C1 segment of cervical spinal cord (tissue), 14 donors: ENCODE measurements at places on chromosomes 7 and 10.

GRCh38 chr10:103512591-103513379 is 19.3 kb downstream of the NEURL1 start:
- no peak for DNase-seq

DNA sequence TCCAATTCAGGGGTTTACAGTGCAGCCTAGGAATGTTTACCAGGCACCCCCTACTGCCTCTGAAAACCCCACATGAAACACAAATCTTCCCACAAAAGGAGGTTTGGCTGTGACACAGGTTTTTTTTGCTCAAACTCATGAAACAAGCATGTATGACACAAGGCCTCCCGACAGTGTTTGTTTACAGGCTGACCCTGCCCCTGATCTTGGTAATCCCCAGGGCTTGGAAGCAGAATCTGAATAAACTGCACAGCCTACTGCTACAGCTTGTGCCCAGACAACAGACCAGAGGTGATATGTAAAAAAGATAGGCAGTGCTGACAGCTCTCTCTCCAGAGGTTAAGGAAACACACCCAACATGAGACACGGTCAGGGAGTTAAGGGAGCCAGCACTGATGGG is 184.2 kb downstream of the KMT2E start:
- no peak for DNase-seq

DNA sequence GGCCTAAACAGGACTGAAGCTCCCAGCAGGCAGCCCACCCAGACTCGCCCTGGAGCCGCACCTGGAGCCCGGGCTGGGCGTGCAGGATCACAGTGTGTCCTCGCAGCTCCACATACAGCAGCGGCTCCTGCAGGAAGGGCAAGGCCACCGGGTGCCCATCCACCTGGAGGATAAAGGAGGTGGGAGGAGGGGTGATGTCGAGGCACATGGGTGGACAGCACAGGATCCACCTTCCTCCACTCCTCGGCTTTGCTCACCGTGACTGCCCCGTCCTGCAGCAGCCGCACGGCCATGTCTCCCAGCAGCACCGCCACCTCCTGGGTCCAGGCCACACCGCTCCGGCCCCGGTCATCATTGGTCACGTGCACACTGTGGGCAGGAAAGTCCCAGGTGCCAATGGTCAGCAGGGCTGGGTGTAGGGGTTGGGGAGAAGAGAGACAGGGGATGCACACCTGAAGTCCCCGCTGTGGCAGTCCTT is 16.8 kb downstream of the ATP6V1F start:
- no peak for DNase-seq

DNA sequence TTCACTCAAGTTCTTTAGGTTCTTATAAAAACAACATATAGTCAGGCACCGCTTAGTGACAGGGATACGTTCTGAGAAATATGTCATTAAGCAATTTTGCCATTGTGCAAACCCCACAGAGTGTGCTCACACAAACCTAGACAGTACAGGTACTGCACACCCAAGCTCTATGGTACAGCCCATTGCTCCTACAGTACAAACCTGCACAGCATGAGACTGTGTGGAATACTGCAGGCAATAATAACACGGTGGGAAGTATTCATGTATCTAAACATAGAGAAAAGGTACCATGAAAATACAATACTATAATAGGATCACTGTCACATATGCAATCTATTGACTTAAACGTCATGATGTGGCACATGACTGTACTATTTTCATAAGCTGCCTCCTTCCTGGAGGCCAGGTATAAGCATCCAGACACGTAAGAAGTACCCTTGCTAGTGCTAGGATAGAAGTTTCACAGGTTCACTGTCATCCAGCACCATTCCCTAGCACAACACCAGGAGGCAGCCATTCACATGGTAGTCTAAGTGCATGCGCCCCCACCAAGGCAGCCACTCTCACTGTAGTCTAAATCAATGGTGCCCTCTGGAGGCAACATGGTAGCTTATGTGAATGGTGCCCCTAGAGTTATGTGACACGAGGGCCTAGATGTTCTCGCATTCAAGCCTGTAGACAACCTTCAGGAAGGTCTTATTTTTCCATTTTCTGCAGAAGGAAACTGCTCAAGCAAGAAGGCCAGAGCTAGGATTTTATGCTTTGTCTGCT is 98.5 kb downstream of the ARHGAP22 start:
- DNase-seq: no peak

DNA sequence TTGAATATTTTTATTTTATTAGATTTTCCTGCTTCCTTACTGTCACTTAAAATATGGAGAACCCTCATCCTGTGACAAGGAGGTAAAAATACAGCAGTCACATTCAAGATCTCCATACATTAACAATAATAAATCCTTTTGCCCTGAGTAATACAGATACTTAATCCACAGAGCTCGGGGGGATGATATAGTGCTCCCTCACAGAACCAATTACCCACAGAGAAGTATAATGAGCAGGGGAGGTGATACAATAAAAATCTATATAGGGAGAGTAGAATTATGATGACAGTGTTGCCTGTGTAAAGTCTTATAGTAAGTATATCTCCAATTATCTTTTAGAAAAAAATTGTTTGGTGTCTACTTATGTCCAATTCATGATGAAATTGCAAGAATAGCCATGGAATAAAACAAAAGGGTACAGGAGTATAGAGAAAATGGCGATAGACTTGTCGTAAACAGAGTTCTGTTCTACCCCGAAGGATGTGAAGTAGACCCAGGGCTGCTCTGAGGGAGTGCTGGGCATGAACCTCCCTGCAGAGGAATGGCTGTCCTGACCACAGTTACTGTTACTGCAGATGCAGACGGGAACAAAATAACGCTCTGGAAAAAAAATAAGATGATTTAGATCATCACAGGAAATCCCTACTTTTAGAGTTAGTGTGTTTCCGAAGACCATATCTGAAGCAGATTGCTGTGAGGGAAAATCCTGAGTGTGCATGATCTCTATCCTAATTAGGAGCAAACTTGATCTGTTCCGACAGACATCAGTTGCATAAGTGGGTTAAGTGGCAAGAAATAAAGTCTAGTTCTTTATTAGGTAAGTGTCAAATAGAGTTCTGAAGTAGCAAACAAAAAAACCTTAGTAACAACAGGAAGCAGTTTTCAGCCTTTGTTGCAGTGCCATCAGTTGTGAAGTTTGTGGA is 123.7 kb downstream of the KAT6B start:
- DNase-seq: no peak

- DNase-seq: no peak
Measured at GRCh38 chr10:108653531-108653930, 1269.8 kb downstream of the XPNPEP1 start.

DNA sequence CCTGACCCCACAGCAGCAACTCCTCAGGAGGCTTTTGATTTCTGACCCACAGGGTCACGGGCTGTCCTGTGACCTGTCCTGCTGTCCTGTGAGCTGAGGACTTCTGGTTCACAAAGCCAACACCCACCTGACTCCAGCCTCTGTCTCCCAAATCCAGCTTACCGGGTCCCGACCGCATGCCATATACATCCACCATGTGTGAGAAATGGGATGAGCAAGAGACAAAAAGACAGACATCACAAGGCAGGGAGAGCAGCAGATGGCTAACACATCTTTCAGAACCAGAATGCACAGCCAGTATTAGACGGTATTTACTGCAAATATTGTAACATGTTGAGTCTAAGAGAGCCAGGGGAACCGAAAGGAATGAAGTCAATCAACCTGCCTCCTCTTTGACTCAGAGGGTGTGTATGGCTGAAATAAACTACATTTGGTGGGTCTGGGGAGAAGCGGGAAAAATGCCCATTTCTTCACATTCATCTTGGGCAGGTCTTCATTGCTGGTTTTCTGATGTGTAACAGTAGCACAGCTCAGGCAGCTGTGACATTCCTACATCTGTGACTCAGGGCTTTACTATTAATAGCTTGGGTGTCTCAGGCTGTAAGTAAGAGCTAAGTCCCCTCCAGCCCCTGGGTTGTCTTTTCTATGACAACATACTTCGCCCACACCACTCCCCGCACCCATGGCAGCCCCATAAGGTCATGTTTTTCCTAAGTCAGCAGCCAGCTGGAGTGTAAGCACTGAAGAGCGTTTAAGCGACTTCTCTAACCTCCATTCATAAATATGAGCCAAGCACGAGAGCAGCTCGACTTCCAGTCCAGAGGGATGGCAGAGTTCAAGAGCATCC is 25.0 kb downstream of the ABLIM1 start:
- no peak for DNase-seq

GRCh38 chr7:151081170-151082101 is 827 bp upstream of the FASTK start:
- DNase-seq: no peak

- DNase-seq: no peak
Measured at GRCh38 chr10:100479037-100479436, 16.2 kb downstream of the WNT8B start.

GRCh38 chr10:52768001-52768532 is 4.5 kb downstream of the MBL2 start:
- DNase-seq: no peak

- DNase-seq: no peak
Measured at GRCh38 chr10:125722811-125723210, 3.3 kb downstream of the EDRF1 start.

GRCh38 chr10:68647672-68648341 is 73.2 kb upstream of the CCAR1 start:
- no peak for DNase-seq

GRCh38 chr10:94016727-94017714 is 23.3 kb downstream of the PLCE1 start:
- DNase-seq: no peak

GRCh38 chr7:81672872-81673271 is 97.0 kb downstream of the HGF start:
- no peak for DNase-seq
